Activated naive CD8-positive, alpha-beta T cell treated with anti-CD3 and anti-CD28 coated beads, Interleukin-2, amount 10 ng/mL, durations not matched to agents 7 days and 5 days (primary cell): ENCODE measurements at places on chromosomes 6 and 20. TPM values are rescaled to one million over a fixed set of nuclear protein-coding genes. Genes with fewer than 3 reads are reported as not detected.
A peak's percentile ranks its signal among the peaks of the same experiment; 100 is the strongest.

GRCh38 chr6:80348263-80348662 lies 241.8 kb downstream of the BCKDHB start:
- H3K4me1 ChIP-seq: no peaks in the 10 kb centered on the region
- H3K36me3 ChIP-seq: no peaks in the 10 kb centered on the region
- no peak overlapping the region for H3K4me3 ChIP-seq
- H3K27ac ChIP-seq: no peak overlapping the region
- no peak for DNase-seq

DNA sequence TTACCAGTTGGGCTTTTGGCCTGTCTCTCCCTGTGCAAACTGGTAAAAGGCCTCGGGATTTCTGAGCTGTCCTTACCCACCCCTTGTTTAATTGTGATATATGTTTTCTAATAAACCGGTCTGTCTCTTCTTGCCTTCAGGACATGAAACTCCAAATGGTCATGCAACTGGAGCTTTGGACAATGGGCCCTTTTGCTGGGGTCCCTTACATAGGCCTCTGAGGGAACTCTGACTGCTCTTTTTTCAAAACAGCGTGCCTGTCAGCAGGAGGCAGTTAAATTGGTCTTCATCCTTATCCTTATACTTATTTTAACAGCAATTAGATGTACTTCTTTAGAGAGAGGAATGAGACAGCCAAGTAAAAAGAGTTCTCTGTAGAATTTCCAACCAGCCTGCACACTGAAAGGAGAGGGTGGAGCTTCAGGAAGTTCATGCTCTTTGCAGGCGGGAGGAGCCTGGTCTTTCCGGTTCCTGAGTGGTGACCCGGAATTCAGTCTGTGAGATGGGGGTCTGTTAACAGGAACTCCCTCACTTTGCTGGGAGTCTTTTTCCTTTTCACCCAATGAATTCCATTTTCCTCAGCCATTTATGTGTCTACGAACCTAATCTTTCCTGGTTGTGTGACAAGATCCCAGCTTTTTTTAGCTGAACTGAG lies 299.6 kb upstream of the GJE1 start:
- no peak for DNase-seq
- H3K27ac ChIP-seq: no peak overlapping the region
- H3K4me3 ChIP-seq: no peak overlapping the region
- no peaks in the 10 kb centered on the region for H3K4me1 ChIP-seq
- H3K36me3 ChIP-seq: no peaks in the 10 kb centered on the region

- peaks cover 13% of the 10 kb centered on the region for H3K27me3 ChIP-seq
- no peaks in the 10 kb centered on the region for H3K36me3 ChIP-seq
- H3K4me1 ChIP-seq: peaks cover 11% of the 10 kb centered on the region
- DNase-seq: no peak
Measured at GRCh38 chr6:33727932-33728331, 16.4 kb upstream of the UQCC2 start.

DNA sequence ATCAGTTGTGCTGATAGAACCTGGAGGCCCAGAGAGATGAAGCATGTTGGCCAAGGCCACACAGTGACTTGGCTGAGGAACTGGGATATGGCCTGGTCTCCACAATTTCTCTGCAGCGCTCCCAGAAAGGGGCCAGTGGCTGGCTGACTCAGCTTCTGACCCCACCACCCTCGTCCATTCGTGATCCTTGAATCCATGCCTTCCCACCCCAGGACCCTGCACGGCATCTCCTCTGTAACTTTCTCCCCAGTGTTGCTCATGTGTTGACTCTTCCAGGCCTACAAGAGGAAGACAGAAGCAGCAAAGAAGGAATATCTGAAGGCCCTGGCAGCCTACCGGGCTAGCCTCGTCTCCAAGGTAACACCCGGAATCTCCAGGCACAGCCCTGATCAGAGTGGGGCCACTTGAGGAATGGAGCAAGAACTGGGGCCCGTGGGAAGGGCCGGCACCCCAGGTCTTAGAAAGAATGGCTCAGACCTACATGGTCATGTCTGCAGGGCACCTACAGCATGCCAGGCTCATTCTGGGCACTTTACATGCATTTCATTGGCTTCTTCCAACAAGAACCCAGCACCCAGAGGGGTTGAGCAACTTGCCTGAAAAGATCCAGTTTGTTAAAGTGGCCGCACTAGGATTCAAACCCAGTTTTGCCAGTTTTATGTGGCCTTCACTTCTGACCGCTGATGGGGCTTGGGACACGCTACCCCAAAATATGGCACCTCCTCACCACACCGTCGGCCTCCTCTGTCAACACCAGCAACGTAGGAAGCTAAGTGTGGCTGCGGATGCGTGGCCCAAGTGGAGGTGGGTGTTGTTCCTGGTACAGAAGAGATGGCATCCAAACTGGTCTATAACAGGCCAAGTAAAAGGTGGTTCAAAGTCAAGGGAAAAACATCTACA lies 122.2 kb downstream of the JPH2 start:
- H3K36me3 ChIP-seq: peaks cover 14% of the 10 kb centered on the region
- peaks cover 7% of the 10 kb centered on the region for H3K27me3 ChIP-seq
- H3K27ac ChIP-seq: no peak overlapping the region
- peaks cover 30% of the 10 kb centered on the region for H3K4me1 ChIP-seq
- peak; percentile 18 for DNase-seq
- no peak overlapping the region for H3K4me3 ChIP-seq

- peaks cover 19% of the 10 kb centered on the region for H3K4me1 ChIP-seq
- no peak overlapping the region for H3K4me3 ChIP-seq
- H3K27me3 ChIP-seq: peaks cover 5% of the 10 kb centered on the region
- DNase-seq: no peak
- H3K36me3 ChIP-seq: peaks cover 6% of the 10 kb centered on the region
- H3K27ac ChIP-seq: no peak overlapping the region
Measured at GRCh38 chr6:44058617-44059358, 68.5 kb downstream of the MRPL14 start.

GRCh38 chr6:28053584-28053983 lies 26.8 kb upstream of the ZNF165 start:
- H3K4me3 ChIP-seq: no peak overlapping the region
- H3K27me3 ChIP-seq: peaks cover 27% of the 10 kb centered on the region
- H3K36me3 ChIP-seq: no peaks in the 10 kb centered on the region
- H3K4me1 ChIP-seq: no peaks in the 10 kb centered on the region
- no peak overlapping the region for H3K27ac ChIP-seq
- no peak for DNase-seq

DNA sequence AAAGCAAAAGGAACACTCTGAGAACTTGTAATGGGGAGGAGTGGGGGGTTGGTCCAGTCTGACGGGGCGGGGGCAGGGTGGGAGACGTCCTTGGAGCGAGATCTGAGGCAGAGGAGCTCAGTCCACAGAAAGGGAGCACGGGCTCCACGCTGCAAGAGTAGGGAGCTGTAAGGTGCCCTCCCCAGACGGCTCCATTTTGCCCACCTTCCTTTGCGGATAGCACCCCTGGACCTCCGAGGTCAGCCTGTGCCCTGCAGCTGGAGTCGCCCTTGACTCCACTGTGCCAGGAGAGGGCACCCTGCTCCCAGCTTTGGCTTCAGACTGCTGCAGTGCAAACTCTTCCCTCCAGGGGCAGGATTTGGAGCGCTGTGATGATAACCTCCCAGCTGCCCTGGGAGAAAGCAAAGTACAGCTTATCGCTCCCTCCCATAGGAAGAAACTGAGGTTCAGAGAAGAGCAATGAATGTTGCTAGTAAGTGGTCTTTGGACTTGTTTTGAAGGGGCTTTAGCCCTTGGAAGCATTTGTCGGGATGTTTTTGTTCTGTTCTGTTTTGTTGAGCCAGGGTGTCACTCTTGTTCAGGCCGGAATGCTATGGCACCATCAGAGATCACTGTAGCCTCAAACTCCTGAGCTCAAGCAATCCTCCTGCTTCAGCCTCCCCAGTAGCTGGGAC lies 9.5 kb upstream of the AHCY start:
- H3K4me3 ChIP-seq: peak overlapping the region; percentile 43
- H3K4me1 ChIP-seq: peaks cover 7% of the 10 kb centered on the region
- H3K36me3 ChIP-seq: no peaks in the 10 kb centered on the region
- DNase-seq: peak; percentile 86
- H3K27ac ChIP-seq: no peak overlapping the region
- peaks cover 44% of the 10 kb centered on the region for H3K27me3 ChIP-seq

GRCh38 chr20:10474606-10475184 lies 39.6 kb downstream of the SLX4IP start:
- no peak overlapping the region for H3K27ac ChIP-seq
- no peak overlapping the region for H3K4me3 ChIP-seq
- H3K36me3 ChIP-seq: peaks cover 8% of the 10 kb centered on the region
- H3K27me3 ChIP-seq: no peaks in the 10 kb centered on the region
- peaks cover 6% of the 10 kb centered on the region for H3K4me1 ChIP-seq

GRCh38 chr20:62205618-62206387 lies 14.3 kb downstream of the HRH3 start:
- peaks cover 3% of the 10 kb centered on the region for H3K4me1 ChIP-seq
- H3K4me3 ChIP-seq: no peak overlapping the region
- H3K27me3 ChIP-seq: no peaks in the 10 kb centered on the region
- DNase-seq: no peak

Gene GABRR1
- total RNA-seq: not detected

Gene RHAG
- not detected for total RNA-seq
